ENCODE measurements at places on chromosomes 4 and X.
A peak's percentile ranks its signal among the peaks of the same experiment; 100 is the strongest.

DNA sequence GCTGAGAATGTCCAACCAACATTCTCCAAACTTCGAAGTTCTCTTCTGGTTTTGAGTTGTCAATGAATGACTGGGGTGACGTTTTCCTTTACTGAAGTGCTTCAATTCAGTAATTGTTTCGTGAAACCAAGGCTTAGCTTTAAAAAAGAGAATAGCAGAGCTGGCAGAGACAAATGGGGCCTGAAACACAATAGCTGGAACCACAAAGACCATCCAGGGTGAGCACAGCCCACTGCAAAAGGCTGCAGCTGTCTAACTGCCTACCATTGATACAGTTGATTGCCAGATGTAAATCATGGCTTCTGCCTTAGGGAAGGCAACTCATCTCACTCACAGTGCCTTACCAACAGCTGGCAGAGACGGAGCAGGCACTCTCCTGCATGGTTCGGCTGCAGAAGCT, 78.7 kb upstream of the ZNF518B start:
- no peak for DNase-seq

DNA sequence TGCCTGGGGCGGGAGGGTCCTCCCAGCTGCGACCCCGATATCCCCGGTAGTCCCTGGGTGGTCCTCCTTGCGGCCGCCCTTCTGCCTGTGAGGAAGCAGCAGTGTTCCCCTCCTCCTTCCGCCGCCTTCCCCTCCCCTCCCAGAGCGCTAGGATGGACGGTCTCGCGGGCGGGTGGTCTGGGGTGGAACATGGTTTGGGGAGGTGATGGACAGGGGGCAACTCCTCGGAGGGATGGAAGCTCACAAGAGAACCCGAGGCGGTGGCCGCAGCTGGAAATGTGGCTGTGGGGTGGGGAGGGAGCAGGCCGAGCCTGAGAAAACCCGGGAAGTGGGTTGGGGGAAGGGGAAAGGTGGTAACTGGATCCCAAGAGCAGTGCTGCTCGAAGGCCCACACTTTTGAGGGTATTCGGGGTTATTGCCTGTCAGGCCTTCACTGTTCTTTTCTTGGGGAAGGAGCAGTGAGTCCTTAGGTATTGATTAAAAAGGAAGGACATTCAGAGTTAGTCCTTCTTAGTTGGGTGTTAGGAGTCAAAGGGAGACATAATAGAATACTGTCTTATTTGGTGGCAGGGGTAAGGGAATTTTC, 581 bp downstream of the UBE2K start:
- DNase-seq: peak; percentile 18

GRCh38 chr4:2965262-2965661, 1.9 kb downstream of the GRK4 start:
- DNase-seq: no peak

DNA sequence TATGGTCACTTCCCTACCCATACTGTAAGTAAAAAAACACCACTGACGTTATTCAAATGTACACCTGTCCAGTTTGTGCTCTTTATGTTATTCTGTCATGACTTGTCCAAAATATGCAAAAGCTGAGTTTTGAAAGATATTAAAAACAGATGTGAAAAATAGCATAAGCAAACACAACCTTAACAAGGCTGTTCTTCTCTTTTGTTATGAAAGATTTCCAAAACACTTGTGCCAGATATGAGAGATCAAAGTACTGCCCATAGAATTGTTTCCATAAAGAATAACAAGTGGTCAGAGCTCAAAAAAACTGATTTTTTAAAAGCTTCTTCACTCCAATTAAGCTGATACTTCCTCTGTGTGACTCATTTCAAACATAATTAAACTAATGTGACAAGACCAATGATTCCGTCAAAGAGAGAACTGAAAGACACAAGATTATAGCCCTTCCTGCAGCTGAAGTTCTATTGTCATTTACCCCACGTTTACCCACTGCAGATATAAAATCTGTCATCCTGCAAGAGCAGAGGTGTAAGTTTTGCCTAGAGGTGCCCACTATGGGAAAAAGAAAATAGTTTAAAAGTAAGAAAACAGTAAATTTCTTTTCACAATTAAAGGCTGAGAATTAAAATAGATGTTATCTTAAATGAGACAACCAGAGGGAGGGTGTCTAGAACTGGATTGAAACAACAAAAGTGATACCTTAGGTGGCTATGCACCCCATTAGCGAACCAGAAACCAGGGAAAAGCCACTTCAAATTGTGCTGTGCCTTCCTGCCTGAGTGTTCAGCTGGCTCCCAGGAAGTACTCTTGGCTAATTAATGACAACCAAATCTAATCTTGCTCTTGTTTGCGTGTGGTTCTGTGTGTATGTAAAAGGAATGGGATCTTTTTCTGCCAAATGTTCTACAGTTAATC, 30.1 kb downstream of the RASSF6 start:
- DNase-seq: no peak

DNA sequence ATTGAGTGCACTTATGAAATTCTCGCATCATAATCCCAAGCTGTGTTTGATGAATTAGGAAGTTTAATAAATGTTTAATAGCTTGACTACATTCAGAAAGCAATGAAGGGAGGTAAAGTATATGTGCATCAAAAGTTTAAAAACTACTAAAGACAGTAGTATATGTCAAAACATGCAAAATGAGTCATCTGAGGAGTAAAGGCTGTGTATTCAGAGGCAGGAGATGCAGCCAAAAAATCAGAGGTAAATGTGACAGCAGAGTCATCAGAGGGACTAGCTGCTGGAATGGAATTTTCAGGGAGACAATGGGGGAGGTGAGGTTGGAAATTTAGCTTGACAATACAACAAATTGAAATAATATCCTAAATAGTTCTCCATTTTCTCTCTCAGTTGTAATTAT, 127.0 kb upstream of the FUNDC1 start:
- DNase-seq: no peak

GRCh38 chr4:13529128-13529919, 15.0 kb downstream of the NKX3-2 start:
- no peak for DNase-seq

DNA sequence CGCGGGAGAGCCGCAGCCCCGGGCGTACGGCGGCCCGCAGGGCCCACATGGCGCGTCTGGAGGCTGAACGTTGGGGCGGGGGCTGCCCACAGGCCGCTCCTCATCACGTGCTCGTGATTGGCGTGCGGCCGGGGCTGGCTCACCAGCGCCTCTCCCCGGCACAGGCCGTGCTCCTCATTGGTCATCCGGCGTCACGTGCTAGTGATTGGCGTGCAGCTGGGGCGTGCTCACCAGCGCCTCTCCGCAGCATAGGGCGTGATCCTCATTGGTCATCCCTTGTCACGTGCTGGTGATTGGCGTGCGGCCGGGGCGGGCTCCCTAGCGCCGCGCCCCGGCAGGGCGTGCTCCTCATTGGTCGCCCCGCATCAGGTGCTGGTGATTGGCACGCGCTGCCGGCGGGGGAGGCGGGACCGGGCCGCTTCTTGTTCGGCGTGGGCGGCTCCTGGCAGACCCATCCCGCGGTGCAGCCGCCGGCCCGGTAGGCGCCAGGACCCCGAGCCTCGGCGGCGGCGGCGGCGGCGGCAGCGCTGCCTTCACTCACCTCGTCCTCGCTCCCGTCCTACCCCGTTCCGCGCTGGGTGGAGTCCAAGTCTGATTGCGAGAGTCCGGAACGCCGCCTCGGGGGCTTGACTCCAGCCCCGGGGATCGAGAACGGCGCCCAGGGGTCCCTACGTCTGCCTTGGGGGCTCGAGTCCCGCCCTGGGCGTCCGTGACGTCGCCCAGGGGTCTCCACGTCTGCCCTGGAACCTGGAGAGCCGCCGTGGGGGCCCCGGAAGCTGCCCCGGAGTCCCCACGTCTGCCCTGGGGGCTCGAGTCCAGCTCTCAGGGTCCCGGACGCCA, at the start of gene GTPBP6:
TSS of gene GTPBP6 (minus strand) at position 58 of the 840 bp plus-strand sequence. CDS start at position 49, 9 bp downstream.
- DNase-seq: peak; percentile 97

- DNase-seq: no peak
Observed at GRCh38 chr4:11805842-11806241, 377.1 kb upstream of the HS3ST1 start.

DNA sequence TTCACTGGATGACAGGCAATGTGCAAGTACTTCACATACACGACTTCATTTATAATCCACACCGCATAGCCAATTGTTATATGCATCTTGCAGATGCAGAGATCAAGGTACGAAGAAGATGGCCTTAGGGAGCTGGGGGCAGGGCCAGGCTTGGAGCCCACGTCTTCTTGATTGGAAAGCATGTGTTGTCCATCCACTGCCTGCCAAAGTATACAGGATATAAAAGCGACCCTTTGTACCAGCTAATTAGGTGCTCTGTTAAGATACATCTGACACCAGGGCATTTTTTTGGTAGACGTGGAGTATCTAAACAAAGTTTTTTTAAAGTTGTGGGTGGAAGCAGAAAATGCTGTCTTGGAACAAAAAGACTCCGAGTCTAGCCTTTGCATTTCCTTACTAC, 1.4 kb downstream of the C4orf36 start:
- DNase-seq: no peak

DNA sequence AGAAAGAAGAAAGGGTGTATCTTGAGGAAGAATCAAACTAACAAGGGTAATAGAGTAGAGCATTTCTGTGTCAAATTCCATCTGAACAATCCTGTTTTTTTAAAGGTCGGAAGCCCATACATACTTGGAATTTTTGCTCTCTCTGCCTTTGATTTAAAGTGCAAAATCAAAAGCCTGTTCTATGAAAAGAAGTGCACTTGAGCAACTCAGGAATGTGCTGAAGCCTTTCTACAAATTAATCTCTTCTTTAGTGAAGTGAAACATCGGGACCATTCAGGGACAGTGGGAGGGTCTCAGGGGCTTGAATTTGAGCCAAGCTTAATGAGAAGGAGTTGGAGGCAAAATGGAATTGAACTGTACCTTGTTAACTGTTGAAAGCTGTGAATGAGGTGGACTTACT, 1008.5 kb upstream of the LCORL start:
- DNase-seq: no peak

- no peak for DNase-seq
Observed at GRCh38 chrX:134501941-134502340, 42.0 kb downstream of the HPRT1 start.

- no peak for DNase-seq
Observed at GRCh38 chrX:104522386-104522785, 43.6 kb upstream of the IL1RAPL2 start.

DNA sequence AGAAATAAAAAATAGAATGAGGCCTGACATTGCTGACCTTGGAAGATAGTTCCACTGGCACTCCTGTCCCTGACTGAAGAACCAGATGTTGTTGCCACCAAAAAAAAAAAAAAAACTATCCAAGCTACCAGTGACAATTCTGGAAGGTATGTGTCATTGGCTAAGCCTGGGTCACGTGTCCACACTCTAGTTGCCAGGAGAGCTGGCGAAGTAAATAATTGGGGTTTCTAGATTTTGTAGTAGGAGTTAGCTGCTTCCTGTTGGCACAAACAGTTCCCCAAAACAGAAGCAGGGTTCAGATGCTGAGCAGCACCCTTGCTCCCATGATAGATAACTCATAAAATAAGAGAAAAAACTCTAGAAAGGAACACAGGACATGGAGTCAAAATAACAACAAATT, 20.5 kb downstream of the MND1 start:
- DNase-seq: no peak

DNA sequence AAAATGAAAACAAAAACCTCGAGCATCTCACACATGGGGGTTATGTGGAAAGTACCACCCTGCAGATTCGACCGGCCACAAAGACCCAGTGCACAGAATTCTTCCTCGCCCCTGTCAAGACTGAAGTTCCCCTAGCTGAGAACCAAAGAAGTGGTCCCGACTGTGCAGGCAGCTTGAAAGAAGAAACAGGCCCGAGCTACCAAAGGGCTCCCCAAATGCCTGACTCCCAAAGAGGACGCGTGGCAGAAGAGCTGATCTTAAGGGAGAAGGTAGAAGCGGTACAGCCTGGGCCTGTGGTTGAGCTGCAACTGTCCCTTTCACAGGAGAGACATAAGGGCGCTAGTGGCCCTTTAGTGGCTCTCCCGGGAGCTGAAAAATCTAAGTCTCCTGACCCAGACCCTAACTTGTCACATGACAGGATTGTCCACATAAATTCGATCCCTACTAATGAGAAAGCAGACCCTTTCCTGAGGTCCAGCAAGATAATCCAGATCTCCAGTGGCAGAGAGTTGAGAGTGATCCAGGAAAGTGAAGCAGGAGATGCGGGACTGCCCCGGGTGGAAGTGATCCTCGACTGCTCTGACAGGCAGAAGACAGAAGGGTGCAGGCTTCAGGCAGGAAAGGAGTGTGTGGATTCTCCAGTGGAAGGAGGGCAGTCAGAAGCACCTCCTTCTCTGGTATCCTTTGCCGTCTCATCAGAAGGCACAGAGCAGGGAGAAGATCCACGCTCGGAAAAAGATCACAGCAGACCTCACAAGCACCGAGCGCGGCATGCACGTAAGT, 108.8 kb upstream of the MYOZ2 start:
- DNase-seq: no peak

DNA sequence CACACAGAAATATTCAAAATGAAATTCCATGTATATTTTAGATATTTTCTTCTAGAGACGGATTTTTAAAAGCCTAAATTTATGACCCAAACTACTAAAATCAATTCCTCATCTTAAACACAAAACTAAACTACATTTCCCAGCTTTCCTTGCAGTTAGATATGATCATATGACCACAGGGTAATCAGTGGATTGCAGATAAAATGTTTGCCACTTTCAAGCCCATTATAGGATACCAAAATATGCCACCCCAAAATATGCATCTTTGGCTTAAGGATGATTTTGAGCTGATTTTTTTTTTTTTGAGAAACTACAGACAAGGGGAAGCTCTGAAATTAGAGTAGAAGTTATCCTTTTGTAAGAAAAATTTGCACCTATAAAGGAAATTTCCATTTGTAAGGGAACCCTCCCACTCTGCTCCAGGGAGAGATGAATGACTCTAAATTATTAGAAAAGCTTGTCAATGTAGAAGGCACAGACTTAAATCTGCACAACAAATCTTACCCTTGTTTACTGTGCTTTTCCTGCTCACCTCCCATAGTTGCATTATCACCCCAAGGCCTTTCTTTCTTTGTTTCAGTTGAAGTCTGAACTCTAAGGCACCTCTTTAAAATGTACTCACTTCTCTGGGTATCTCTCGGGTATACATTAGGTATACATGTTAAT, 503.0 kb downstream of the PDHA2 start:
- DNase-seq: no peak

- no peak for DNase-seq
Observed at GRCh38 chr4:87659247-87659931, 9.3 kb downstream of the DMP1 start.

DNA sequence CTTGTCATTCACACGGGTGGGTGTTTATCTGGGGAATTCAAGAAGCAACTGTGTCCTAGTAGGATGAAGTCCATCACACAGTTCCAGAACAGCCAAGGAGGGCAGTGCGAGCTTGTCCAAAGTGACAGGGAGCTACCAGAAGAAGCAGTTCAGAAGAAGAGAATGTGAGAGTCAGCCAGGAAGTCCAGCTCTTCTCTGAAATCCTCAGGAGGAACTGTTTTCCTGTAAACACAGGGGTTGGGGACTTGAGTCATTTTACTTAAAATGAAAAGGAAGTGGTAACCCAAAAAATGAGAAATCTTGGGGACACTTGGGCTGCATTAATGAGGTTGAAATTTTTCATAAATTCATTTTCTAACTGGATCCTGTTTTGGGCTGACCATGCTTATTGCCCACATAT, 8.2 kb upstream of the TLR10 start:
- no peak for DNase-seq

- DNase-seq: no peak
Observed at GRCh38 chr4:150384249-150384648, 197.7 kb upstream of the MAB21L2 start.

All from stimulated activated CD8-positive, alpha-beta memory T cell treated with anti-CD3 and anti-CD28 coated beads, Interleukin-12 subunit alpha, Interleukin-12 subunit beta, amount 100 ng/mL, for 1 hour (primary cell).